ENCODE measurements at places on chromosomes 3 and 15.

DNA sequence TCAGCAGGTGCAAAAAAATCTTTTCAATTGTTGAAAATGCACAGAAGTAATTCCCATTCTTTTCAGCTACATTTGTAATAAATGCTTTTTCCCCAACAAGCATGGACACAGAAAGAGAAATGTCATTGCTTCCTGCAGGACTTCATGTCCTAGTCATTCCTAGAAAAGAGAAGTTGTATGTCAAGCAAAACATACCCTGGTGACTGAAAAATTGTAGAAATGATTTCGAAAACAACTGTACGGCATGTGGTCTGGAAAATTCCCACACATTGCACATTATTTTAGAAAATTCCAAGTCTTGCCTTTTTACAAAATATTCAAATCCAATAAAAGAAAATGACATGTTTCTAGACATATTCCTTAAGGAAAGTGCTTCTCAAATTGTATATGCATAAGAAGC lies 50.4 kb upstream of the ALCAM start:
- no peak for DNase-seq

DNA sequence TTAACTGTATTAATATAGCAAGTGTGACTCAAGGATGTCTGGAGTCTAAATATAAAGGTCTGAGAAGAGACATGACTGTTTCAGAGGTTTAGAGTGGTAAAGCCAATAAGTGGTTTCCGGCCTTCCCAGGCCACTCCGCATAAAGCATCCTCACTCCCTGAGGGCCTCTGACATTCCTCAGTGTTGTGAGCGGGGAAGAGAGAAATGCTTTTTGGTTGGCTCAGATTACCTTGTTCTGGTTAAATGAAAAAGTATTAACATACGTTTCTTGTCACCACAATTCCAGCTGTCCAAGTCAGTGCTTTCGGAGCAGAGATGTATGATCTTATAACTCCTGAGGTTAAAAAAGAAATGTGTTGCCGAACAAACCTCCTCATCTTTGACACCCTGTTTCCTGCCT lies 103.8 kb downstream of the RBMS3 start:
- peak; percentile 88 for DNase-seq

DNA sequence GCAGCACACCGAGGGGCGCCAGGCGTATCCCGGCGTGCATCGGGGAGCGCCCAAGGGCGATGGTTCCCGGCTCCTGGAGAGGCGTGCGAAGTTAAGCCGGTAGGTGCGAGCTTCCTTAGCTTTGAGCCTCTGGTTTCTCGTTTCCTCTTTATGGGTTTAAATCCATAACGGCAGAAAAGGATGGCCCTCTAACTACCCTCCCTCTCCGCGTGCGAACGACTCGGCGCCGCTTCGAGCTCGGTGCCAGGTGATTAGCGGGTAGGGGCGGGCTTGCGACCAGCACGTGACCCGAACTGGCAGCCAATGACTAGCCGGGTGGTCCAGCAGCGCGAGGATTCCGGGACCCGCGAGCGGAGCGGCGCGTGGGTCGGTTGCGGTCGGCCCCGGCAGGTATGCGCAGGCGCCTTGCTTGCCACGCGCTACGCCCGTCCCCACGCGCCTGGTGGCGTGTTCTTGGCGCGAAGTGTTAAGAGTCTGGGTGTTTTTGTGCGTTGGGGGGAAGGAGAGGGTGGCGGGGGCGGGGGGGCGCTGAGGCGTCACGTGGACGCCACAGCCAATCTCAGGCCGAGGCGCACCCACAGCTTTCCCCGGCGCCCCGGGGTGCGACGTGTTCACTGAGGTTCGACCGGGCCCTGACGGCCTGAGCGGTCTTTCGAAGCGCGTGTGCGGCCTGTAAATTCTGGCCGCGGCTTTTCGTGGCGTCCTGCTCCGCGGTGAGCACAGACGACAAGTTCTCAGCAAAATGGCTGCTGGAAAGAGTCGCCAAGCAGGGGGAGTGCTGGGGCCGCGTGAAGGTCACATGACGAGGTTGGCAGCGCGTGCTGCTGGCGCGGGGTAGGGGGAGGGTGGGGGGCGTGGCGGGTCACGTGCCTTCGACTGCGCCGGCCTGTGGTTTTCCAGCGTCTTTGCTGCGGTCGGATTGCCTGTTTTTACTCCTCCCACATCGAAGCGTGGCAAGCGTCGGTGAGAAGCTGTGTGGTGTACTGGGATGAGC lies 38.7 kb upstream of the MGA start:
- DNase-seq: peak; percentile 73

- no peak for DNase-seq
Measured at GRCh38 chr15:101573951-101574350, 78.2 kb downstream of the TM2D3 start.

DNA sequence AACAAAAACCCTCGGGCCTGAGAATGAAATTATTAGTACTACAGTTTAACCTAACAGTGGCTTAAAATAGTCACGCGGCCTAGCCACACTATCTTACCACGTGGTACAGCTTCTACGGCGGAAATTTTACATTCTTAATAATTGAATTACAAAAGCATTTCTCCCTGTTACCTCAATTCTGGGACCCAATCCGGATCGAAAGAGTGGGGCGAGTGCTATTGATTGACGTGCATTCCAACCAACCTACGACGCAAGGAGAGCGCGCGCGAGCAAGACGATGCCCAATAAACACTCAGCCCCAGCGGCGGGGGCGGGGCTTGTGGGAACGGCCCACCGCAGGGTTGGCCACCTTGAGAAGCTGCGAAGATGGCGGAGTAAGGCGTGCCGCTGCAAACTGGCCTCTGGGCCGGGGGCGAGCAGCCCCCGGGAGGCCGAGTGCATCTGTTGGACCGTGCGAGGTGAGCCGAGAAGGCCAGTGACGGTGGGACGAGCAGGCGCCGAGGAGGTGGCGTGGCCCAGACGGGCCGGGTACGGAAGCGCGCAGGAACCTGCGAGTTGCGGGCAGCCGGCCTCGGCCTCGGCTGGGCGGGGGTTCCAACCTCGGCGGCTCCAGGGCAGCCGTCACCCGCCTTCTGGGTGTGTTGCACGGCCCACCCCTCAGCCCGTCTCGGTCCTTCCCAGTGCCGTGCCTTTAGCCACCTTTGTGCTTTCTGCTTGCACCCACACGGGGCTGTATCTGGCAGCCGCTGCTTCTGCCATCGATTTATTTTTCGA lies 48.6 kb downstream of the OIP5 start:
- peak; percentile 100 for DNase-seq

DNA sequence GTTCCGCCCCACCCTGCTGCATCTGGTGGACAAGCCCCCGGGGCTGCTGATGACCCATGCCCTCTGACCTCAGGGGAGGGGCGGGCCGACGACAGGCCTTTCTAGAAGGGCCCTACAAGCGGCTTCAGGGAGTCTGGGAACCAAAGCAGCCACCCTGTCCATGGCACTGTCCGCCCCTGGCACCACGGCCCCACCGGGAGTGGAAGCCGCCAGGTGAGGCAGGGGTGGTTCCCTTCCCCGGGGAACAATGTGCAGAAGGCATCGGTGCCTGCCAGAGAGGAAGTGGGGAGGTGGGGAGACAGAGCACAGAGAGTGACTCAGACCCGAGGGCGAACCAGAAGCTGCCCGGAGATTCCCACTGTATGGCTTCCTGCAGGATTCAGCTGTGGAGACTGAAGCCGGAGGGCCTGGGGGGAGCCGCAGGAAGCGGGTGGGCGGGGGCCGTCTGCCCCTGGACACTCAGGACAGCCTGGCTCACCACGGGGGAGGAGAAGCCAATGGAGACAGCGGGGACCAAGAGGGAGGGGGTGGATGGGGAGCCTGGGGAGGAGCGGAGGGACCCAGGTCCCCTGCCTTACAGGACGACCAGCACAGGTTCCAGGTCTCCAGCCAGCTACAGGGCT lies 134.0 kb downstream of the TPRA1 start:
- peak; percentile 37 for DNase-seq

DNA sequence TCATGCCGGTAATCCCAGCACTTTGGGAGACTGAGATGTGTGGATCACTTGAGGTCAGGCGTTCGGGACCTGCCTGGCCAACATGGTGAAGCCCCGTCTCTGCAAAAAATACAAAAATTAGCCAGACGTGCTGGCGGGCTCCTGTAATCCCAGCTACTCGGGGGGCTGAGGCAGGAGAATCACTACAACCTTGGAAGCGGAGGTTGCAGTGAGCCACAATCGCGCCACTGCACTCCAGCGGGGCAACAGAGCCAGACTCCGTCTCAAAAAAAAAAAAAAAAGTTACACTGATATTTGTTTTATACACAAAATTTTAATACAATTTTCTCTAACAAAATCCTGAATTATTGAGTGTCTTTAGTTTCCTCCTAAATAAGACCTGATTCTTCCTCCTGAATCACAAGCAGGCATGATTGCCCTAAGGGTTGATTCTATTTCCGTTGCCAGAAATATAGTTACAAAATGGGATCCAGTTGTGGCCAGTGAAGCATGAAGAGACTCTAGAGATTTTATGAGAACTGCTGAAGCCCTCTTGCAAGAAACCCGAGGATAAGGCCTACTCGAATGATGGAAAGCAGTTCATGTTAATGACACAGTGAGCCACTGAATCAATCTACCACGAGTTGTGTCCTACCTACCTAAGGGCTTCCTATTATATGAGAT lies 9.6 kb upstream of the SMARCC1 start:
- no peak for DNase-seq

DNA sequence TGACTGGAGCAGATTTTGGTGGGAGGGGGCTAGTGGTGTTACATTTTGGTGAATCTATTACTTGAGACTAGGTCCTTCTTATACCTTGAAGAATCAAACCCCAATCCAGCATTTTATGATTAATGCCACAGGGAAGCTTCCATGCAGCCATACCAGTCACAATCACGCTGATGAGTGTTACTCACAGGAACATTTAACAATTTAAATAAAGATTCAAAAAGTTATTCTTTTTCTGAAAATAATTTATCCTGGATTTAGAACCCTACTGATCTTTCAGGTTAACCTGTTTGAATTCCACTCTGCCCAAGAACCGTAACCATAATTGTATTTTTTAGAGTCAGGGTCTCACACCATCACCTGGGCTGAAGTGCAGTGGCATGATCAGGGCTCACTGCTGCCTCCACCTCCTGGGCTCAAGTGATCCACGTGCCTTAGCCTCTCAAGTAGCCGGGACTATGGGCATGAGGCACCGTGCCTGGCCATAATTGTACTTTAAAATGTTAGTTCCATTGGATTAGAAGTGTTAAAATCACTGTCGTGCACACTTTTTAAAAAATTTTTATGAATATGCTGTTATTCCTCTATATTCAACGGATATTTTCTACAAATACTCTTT lies 929 bp upstream of the MTMR10 start:
- DNase-seq: no peak

- no peak for DNase-seq
Measured at GRCh38 chr3:94965867-94966475, 903.1 kb downstream of the NSUN3 start.

DNA sequence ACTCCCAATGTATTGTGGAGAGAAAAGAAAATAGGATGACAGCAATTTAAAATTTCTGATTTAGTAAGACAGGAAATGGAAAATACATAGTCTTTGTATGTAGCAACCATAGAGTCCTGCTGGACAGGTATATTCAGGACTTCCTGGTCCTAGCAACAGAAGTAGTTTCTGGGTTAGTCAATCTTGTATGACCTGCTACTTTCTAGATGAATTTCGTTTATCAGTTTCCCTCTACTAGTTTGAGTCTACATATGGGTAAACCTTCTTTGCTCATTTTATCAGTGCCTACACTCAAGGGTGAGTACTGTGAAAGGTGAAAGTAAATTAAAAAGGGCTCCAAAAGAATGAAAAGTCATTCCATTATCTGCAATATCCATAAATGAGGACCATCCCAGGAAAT lies 309.8 kb downstream of the UNC13C start:
- DNase-seq: no peak

- no peak for DNase-seq
Measured at GRCh38 chr3:181568248-181568647, 143.5 kb upstream of the SOX2 start.

DNA sequence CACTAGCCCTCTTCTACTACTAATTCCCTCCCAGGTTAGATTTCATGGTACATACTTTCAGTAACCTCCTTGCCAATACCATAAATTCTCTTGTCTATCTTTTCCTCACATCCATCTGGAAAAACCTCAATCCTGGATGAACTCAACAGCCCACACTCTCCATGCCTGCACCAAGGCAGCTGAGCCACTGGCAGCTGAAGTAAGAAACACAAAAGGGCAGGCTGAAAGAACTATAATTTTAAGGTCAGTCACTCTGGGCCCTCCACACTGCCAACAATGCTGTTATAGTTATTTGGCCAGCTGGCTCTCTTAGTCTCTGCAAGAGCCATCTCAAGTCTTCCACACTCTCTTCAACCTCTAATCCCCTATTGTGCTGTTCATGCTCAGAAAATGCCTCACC lies 15.1 kb upstream of the TIPARP start:
- peak; percentile 15 for DNase-seq

- no peak for DNase-seq
Measured at GRCh38 chr15:58522865-58523264, 91.1 kb downstream of the LIPC start.

DNA sequence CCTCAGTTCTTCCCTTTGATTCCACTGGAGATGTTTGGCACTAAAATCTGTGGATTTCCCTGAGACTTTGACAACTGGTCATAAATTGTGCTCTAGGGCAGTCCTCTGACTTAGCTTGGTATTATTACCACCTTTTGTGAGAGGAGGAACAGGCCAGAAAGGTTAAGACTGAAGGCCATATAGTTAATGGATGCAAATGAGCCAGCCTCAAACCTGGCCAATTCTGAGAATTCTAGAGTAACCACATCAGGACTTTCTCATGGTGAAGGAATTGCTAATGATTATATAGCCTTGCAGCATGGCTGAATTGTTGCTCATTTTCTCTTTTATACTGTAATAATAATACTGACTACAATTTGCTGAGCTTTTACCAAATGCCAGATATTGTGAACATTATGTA lies 162.5 kb downstream of the CADPS start:
- peak; percentile 16 for DNase-seq

DNA sequence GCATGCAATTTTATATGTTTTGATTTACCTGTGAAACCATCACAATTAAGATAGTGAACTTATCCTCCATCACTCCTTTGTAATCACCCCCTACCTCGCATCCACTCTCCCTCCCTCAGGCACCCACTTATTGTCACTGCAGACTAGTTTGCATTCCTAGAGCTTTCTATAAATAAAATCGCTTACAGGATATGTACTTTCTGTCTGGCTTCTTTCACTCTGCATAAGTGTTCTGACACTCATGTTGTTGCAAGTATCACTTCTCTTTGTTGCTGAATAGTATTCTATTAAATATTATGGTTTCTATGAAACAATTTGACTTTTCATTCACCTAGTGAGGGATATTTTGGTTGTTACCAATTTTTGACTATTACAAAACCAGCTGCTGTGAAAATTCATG lies 139.3 kb downstream of the RSRC1 start:
- no peak for DNase-seq

GRCh38 chr3:52719618-52720017 lies 13.7 kb downstream of the SPCS1 start:
- DNase-seq: no peak

GRCh38 chr3:172113710-172114109 lies 74.3 kb downstream of the FNDC3B start:
- DNase-seq: no peak

GRCh38 chr3:191065181-191065805 lies 133.7 kb upstream of the OSTN start:
- DNase-seq: peak; percentile 43

DNA sequence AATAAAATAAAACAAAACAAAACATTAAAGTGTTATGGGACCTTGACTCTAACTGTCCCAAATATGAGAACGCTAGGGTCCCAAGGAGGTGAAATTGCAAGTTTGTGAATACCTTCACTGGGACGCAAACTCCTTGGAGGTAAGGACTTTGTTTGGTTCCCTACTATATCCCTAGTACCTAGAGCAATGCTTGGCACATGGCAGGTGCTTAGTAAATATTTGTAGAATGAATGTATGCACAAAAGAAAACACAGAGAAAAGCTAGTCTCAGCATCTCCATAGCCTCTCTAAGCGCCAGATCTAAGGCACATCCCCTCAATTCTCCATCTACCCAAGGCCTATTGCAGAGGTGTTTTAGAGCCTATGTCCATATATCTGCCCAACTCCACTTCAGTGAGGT lies 30.5 kb downstream of the GPR176 start:
- DNase-seq: no peak
